ENCODE measurements at places on chromosomes 11 and 22.

- DNase-seq: no peak
These were observed 75.4 kb downstream of the MAML2 start for GRCh38 chr11:96267496-96268032.

GRCh38 chr22:28773461-28773867 lies 969 bp downstream of the CCDC117 start:
- no peak for DNase-seq

GRCh38 chr11:35305670-35306382 lies 113.5 kb downstream of the SLC1A2 start:
- no peak for DNase-seq

DNA sequence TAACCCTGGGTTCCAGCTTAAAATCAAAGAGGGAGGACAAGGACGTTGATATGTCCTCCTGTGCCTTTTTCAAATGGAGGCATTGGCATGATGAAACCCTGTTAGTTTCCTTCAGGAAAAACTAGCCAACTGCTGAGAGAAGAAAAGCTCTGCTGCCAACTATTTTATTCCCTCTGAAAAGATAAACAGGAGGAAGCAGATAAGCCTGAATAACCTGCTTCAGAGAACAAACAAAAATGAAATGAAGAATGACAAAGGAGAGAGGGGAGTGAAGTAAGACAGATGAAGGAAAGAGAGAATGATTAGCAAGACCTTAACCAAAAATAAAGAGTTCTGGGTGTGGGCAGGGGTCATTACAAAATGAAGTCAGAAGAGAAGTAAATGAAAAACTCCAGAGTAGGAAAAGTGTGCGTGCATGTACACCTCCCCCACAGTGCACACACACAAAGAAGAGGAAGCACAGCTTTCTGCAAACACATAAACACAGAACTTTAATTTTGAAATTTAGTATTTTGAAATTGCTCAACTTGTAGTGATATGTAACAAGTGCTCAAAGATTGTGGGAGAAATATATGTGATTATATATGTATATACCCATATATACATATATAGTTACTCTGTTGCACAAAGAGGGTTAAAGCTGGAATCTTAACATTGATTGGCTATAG lies 332.2 kb downstream of the LUZP2 start:
- no peak for DNase-seq

DNA sequence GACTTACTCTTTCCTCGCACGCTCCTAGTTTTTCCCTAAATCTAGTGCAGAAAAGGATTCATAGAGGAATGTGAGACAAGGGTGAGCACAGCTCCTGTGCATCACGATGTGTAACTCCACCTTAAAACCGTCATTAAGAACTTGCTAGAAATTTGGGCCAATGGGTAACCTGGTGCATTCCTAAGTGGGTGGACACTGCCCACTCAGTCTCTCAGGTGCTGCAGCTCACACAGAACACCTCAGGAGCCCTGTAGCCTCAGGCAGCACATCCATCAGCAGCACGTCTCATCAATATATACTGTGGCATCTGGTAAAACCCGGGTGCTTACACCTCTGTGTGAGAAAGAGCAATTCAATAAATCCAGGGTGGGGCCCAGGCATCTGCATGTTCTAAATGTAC lies 12.4 kb downstream of the POU2AF3 start:
- no peak for DNase-seq

- no peak for DNase-seq
These were observed 26.3 kb upstream of the HMGXB4 start for GRCh38 chr22:35230839-35231584.

DNA sequence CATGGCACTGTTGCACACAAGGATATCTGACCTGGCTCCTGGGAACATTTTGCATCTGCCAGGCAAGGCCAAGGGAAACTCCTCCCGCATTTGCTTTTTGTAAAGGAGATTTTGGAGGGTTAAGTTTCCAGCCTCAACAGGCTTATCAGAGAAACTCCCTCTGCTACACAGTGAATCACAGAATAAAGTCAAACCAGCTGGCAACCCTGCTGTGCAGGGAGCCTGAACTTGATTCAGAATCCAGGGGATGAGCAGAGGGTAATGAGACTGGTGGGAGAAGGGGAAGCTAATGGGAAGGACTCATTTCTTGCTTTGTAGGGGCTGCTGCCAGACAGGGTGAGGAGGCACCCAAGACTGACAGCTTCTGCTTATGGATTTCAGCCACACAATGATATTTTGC lies 185.3 kb upstream of the ISX start:
- no peak for DNase-seq

DNA sequence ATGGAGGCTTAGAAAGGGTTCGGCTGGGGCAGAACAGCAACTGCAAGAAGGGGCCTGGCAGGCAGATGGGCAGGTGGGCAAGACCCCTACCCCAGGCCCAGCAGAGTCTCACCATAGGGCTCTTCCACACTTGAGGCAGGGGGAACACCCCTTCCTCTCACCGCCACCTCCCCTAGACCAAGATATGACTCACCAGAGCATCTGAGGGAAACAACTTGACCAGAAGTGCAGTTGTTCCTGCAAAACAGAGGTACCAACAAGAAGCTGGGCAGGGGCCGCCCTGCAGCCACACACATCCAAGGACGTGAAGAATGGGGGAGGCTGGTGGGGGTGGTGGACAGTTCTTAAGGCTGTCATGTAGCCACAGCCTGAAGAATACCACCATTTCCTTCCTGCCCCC lies 10.9 kb downstream of the TMPRSS5 start:
- no peak for DNase-seq

DNA sequence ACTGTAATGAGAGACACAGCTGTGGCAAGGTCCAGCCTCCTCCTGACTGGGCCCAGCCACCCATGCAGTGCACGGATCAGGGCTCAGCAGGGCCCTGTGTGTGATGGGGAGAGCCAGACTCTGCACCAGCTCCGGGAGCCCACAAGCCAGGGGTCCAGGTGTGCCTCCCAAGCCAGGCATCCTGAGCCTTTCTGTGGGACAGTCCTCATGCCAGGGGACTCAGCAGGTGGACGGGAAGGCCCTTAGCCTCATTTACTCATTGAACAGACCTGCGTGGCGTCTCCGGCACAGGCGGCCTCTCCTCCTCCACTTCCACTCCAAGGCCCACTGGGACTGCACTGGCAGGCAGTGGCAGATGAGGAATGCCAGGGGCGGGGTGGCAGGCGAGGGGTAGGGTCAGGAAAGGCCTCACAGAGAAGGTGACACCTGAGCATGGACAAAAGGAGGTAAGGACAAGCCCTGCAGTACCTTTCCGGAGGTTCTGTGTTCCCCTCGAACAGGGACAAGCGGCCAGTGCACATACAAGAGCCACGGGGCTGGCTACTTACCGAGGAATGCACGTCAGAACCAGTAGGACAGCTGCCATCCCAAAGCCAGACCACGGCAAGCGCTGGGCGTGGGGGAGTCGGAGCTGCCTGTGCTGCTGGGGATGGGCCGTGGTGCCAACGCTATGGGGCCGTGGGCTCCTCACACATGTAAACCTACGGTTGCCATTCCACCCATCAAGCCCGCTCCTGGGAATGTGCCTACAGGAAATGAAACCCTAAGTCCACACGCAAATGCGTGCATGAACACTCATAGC lies 52.7 kb downstream of the IGF2 start:
- DNase-seq: no peak

DNA sequence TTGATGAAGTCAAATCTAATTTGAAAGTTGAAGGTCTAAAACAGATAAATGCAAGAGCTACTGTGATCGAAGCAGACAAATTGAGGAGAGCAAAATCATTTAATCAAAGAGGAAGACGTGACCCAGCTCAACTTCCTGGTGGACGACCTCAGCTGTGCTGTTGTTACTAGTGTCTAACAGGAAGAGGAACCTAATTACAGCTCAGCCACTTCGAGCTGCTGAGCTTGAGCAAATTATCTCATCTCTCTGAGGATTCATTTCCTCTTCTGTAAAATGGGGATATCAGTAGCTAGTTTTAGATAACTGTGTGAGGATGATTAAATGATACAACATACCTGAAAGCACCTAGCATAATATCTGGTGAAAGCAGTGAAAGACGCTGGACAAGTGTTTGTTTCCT lies 48.6 kb upstream of the OLFML1 start:
- DNase-seq: no peak

DNA sequence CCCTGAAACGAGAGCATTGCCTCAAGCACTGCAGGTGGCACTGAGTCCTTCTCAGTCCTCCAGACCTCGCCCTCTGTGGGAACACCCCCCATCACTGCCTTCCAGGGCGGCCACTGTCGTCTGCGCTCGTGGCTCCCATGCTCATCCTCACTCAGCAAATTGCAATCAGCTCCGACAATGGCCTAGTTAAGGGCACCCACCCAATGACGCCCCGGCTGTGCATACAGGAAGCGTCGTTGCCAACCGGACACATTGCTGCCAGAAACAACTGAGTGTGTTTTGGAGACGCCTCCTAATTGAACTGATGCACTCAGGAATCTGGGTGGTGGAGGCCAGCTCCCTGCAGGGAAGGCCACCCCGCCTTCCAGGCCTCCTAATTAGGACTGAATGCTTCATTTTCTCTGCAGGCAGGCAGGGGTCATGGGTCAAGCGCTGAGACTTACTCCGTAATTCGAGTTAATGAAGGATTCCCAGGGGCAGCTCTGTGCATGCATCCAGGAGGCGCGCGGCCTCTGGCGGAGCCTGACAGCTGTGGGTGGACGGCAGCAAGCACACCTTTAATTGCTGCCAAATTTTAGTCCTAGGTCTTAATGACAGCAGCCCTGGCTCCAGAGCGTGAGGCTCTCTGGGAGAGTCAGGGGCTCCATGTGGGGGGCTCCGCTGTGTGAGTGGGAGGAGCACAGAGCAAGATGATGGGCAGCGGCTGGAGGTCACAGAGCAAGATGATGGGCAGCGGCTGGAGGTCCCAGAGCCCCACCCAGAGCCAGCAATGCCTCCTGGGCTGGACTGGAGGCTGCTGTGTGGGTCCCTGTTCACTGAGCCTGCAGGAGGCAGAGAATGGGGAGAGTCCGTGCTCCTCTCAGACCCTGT lies 199.0 kb downstream of the BRD1 start:
- DNase-seq: no peak

DNA sequence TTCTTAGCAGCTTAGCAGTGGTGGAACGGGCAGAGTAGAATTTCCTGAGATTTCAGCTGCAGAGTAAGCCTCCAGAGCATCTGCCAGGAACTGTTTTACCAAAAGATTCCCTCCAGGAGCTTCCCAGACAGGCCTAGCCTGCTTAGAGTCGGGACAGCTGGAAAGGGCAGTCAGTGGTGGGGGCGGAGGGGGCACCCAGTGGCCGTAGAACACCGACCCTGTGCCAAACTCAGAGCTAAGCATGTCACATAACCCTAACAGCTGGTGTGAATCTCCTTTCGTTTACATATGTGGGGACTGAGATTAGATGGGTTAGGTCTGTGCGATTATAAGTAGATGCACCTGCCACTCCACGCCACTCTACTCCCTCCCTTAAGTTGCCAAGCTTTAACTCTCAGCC lies 80.0 kb upstream of the CRTAM start:
- no peak for DNase-seq

- DNase-seq: no peak
These were observed 6.4 kb downstream of the PRAME start for GRCh38 chr22:22552630-22553029.

DNA sequence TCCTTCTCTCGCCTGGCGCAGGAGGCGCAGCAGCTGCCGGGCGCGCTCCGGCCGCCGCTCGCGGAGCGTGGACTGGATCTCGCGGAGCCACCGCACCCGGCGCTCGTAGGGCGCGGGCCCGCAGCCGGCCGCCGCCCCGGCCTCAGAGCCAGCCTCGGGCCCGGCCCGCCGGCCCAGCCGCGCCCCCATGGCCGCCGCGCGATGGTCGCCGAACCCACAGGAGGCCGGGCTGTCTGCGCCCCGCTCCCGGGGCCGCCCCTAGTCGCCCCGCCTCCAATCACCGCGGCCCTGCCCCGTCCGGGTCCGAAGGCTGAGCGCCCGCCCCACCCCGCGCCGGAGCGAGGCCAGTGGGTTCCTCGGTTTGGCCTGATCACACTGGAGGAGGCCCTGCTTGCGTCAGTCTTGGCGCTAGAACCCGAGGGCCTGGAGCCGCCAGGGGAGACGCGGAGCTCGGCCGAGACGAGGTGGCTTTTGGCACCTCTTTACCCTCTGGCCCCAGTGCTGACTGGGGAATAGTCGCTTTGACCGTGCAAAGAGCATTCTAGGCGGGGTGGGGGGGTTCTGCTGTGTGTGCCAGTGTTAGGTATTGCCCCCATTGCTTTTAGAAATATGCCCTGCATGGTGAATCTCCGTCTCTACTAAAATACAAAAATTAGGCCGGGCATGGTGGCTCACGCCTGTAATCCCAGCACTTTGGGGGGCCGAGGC lies at the start of gene LRRC75B:
TSS of gene LRRC75B (minus strand) at position 223 of the 708 bp plus-strand sequence. CDS start at position 189, 34 bp downstream.
- DNase-seq: peak; percentile 94

- DNase-seq: no peak
These were observed 4.8 kb downstream of the SLC35C1 start for GRCh38 chr11:45809456-45810395.

DNA sequence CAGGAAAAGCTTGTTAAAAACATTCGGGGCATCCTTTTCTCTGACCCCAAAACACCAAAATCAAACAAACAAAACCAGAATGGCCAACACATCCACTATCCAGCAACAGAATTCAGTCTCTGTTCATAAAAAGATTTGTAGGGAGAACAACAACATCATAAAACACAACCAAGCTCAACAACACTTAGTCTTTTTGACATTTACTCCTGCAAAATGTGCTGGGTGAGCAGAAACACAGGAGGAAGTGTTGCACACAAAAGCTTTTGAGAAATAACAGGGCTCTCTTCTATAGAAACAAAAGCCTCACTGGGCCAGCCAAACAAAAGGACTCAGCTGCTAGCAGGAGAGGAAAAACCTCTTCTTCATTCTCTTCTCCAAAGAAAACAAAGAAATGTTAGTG lies 736.0 kb upstream of the CCDC90B start:
- DNase-seq: no peak
